ENCODE measurements at places on chromosomes 16 and 17.

- DNase-seq: peak; percentile 60
Measured at GRCh38 chr17:80991645-80992076, at the start of gene CHMP6. TSS of gene CHMP6 (plus strand) at chr17:80991841. CDS start at chr17:80991919, 78 bp downstream.

- DNase-seq: peak; percentile 41
Measured at GRCh38 chr16:77599793-77600415, 122.4 kb upstream of the NUDT7 start.

DNA sequence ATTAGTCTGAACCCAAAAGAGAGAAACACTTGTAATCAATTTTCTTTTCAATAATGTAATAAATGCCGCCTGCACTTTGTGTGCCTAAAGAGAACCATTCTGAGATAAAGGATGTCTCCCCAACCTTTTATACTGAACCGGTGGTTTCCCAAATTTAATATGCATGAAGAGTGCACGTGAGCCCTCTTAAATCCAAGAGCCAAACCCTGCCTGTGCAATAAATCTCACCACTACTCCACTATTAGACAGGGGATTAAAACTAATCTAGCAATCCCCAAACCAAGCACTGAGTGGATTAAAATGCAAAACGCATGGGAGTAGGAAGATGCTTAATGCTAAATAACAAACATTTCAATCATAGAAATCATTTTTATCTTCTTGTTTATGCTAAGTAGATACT is 351.0 kb upstream of the PSMD7 start:
- no peak for DNase-seq

DNA sequence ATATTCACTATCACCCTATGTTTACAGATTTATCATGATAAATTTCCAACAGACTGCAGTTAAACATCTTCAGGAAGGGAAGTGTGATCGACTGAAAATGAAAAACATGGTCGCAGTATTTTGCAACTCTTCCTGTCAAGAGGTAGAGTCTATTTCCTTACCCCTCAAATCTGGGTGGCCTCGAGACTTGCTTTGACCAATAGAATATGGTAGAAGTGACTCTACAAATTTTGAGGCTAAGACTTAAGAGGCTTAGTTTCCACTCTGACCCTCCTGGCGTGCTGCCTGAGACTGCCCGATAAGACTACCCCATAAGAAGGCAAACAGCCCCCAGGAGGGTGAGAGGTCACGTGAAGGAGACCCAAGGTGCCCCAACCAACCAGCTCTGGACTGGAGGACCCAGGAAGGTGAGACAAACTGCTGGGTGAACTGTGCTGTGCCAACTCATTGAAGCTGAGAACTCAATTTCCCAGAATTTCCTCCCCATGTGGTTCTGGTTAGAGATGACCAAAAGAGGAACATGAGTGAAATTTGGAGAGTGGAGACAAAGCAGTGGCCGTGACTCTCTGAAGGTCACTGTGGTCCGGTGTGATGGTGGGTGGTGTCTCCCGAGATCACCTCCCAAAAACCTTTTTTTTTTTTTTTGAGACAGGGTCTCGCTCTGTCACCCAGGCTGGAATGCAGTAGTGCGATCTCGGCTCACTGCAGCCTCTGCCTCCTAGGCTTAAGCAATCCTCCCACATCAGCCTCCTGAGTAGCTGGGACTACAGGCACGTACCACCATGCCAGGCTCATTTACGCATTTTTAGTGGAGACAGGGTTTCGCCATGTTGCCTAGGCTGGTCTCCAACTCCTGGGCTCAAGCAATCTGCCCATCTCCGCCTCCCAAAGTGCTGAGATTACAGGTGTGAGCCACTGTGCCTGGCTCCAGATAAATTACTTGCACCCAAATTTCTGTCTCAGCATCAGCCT is 38.2 kb upstream of the LITAF start:
- DNase-seq: no peak

DNA sequence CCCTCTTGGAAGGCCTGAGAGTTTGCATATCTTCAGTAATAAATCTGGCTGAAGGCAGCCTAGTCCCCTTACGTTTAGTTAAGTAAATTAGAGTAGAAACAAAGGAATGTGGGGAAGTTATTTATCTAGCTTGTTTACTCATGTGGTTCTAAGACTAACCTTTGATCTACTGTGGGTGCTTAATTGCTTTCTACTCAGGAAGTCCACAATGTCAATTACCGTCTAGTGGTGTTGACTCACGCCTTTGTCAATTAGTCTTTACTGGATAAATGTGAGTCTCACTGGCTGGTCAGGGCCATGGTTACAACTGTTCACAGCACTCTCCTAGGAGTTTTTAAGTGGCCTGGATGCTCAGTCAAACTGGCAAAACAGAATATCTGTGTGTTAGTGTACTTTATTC is 2338.4 kb downstream of the TP53TG3F start:
- DNase-seq: no peak

- peak; percentile 18 for DNase-seq
Measured at GRCh38 chr17:32382526-32383223, 32.7 kb downstream of the ZNF207 start.

GRCh38 chr16:50596762-50597450 is 48.7 kb downstream of the NKD1 start:
- no peak for DNase-seq

GRCh38 chr17:8273884-8274444 is 14.5 kb upstream of the RANGRF start:
- DNase-seq: peak; percentile 96

- no peak for DNase-seq
Measured at GRCh38 chr16:14500791-14501190, 129.3 kb downstream of the PARN start.

- DNase-seq: peak; percentile 81
Measured at GRCh38 chr17:50627782-50628601, 6.7 kb upstream of the ABCC3 start.

DNA sequence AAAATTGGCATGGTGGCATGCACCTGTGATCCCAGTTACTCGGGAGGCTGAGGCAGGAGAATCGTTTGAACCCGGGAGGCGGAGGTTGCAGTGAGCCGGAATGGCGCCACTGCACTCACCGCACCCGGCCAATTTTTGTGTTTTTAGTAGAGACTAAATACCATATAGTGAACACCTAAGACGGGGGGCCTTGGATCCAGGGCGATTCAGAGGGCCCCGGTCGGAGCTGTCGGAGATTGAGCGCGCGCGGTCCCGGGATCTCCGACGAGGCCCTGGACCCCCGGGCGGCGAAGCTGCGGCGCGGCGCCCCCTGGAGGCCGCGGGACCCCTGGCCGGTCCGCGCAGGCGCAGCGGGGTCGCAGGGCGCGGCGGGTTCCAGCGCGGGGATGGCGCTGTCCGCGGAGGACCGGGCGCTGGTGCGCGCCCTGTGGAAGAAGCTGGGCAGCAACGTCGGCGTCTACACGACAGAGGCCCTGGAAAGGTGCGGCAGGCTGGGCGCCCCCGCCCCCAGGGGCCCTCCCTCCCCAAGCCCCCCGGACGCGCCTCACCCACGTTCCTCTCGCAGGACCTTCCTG is at the start of gene HBQ1:
Gene HBQ1 (plus strand): TSS at position 359 of the 575 bp plus-strand sequence. CDS start 28 bp downstream, at position 387.
- peak; percentile 21 for DNase-seq

- no peak for DNase-seq
Measured at GRCh38 chr17:74527081-74527480, 4.2 kb downstream of the CD300LB start.

DNA sequence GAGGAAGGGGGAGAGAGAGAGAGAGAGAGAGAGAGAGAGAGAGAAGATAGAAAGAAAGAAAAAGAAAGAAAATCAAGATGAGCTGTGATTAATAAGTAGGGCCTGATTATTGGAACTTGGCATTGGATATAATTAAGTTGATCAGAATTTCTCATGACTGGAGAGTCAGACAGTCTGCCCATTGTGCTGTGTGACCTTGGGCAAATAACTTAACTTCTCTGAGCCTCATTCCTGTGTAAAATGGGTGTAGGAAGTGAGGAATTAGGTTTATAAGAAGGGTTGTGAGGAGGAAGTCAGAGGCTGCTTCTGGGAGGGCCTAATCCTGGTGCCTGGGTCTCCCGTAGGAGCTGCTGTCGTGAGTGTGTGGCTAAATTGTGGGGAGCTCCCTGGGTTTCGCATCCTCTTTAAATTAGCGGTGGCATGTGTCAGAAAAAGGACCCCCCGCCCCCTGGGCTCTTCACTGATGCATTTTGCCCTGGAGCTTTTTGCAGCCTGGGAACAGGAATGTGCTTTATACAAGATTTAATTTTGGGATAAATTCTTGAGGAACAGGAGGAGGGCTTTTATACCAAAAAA is 76.0 kb downstream of the CMIP start:
- DNase-seq: no peak

- peak; percentile 20 for DNase-seq
Measured at GRCh38 chr16:2881783-2882649, 999 bp upstream of the FLYWCH2 start.

GRCh38 chr17:11909348-11909747 is 87.9 kb downstream of the ZNF18 start:
- DNase-seq: no peak

- no peak for DNase-seq
Measured at GRCh38 chr17:17682293-17682736, 1.1 kb downstream of the RAI1 start.

- DNase-seq: no peak
Measured at GRCh38 chr16:70590722-70591415, 55.5 kb upstream of the IL34 start.

DNA sequence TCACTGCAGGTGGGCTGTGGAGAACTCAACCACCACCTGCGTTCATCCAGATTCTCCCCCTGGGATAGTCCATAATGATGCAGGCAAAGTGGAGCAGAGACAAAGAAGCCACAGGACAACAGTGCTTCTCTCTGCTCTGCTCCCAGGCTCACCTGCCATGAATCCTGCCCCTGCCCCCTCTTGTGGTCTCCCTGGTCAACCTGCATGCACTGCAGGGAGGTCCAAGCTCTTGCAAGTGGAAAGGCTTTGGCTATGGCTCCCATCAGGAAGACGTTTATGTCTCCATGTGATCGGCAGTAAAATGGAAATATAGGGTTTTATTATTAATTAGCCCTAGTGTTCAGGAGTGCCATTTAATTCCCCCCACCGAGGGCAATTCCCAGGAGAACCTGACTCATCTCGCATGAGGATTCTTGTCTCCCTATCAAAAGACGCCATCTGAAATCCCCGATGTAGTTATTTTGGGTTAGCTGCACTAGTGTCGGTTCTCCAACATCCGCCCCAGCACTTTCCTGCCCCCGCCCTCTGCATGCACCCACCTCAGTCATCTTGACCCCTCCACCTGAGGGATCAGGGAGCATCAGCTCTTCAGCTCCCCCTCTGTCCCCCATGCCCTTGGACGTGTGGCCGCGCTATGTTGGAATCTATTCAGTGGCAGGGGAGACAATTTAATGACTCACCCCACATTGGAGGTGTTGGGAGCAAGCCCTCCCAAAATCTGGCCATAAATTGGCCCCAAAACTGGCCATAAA is 91.8 kb downstream of the KCNJ12 start:
- no peak for DNase-seq

DNA sequence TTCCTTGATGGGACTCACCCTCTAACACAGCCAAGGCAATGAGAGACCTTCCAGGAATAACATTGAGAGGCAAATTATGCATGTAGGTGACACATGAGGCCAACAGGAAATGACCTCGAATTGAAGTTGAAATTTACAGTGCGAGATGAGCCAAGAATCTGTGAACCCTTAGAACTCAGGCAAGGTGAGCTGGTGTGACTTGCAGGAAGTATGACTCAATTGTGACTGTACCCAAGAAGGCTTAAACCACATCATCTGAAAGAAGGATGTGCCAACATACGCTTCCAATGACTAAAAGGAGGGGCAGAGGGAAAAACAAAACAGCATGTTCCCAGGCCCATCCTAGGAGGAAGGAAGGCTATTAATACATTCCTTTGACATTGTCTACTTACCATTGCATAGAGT is 44.8 kb downstream of the PITPNC1 start:
- DNase-seq: peak; percentile 39

DNA sequence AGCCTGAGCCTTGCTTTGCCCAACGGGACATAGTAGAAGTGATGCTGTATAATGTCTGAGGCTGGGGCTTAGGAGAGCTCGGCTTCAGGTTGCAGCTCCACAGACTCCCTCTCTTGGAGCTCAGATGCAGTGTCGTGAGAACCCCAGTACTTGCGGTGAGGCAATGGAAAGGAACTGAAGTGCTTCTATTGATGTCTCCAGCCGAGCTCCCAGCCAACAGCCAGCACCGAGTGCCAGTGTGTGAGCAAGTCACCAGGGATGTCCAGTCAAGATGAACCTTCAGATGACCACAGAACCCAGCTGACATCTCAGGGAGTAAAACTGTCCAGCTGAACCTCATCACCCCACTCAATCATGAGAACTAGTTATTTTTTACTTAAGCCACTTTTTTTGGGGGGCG is 268.1 kb downstream of the IRF8 start:
- DNase-seq: no peak

Data from HepG2 (cell line).